Sigmoid colon (tissue), 7 donors: ENCODE measurements at places on chromosomes 1 and 21. TPM values are rescaled to one million over a fixed set of nuclear protein-coding genes. Genes with fewer than 3 reads are reported as not detected.

- H3K4me1 ChIP-seq: peaks cover 15% of the 10 kb centered on the region
- H3K27me3 ChIP-seq: no peaks in the 10 kb centered on the region
- DNase-seq: peak; percentile 73
Observed at GRCh38 chr1:182279724-182280503, 111.7 kb downstream of the GLUL start.

DNA sequence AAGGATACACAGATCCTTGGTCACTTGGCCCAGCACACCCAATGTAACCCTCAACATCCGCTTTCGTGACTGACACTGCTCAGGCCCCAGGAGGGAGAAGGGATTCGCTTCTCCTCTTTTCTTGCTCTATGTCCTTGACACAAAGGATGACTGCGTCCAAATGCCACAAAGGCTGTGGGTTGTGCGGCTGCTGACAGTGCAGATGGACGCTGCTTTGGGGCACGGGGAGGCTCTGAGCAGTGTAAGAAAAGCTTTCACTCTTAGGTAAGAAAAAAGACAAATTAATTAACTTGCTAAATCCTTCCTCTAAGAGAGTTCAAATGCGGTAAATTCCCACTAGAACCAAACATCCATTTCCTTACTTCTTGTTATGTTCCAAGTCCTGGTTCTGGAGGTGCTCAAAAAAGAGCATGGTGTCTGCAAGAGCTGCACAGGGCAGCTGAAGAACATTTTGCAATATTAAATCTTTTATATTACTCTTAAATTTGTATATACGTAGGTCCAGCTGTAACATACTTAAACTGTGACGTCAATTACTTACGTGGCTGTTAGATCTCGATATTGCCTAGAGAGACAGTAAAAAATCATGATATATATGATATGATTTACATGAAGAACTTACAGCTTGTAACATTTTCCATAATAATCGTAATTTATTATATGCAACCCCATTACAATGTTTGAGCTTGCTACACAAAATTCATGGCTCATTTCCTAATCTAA is 19.4 kb upstream of the EPHB2 start:
- H3K27me3 ChIP-seq: peaks cover 14% of the 10 kb centered on the region
- no peak for DNase-seq
- H3K4me1 ChIP-seq: no peaks in the 10 kb centered on the region
- no peak overlapping the region for H3K27ac ChIP-seq
- H3K4me3 ChIP-seq: no peak overlapping the region
- H3K36me3 ChIP-seq: no peaks in the 10 kb centered on the region

ETV3L gene
- total RNA-seq: not detected

KLHL12 gene
- 13.6 TPM for total RNA-seq

DNA sequence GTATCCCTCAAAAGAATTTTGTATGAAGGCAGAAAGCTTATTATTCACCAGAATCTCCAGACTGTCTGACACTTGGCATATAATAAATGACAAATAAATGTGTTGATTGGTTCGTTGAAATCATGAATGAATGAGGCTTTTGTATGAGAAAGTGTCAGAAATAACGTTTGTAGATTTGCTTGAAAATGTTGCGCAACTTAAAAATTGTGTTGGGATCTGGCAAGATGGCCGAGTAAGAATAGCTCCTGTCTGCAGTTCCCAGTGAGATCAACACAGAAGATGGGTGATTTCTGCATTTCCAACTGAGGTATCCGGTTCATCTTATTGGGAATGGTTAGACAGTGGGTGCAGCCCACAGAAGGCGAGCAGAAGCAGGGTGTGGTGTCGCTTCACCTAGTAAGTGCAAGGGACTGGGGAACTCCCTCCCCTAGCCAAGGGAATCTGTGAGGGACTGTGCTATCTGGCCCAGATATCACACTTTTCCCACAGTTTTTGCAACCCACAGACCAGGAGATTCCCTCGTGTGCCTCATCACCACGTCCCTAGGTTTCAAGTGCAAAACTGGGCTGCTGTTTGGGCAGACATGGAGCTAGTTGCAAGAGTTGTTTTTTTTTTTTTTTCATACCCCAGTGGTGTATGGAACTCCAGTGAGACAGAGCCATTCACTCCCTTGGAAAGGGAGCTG is 759.0 kb downstream of the LTN1 start:
- no peaks in the 10 kb centered on the region for H3K36me3 ChIP-seq
- no peak overlapping the region for H3K4me3 ChIP-seq
- H3K4me1 ChIP-seq: peaks cover 2% of the 10 kb centered on the region
- DNase-seq: no peak
- H3K27ac ChIP-seq: no peak overlapping the region

DNA sequence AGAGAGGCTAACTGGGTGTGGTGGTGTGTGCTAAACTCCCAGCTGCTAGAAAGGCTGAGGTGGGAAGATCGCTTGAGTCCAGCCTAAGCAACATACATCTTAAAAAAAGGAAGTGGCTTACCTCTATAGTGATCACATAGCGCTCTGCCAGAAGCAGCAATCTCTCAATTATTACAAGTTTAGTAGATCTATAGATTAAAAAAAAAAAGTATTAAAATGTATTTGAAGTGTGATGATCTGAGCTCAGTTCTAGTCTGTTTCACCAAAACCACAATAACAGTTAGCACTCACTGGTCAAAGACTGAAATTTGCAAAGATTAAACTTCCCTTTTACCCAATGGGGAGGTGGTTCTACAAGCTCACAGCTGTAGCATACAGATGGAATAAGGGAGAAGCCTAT is 76.3 kb downstream of the USP24 start:
- peaks cover 11% of the 10 kb centered on the region for H3K4me1 ChIP-seq
- no peak for DNase-seq
- no peak overlapping the region for H3K4me3 ChIP-seq
- H3K36me3 ChIP-seq: peaks cover 94% of the 10 kb centered on the region
- H3K27me3 ChIP-seq: no peaks in the 10 kb centered on the region

DNA sequence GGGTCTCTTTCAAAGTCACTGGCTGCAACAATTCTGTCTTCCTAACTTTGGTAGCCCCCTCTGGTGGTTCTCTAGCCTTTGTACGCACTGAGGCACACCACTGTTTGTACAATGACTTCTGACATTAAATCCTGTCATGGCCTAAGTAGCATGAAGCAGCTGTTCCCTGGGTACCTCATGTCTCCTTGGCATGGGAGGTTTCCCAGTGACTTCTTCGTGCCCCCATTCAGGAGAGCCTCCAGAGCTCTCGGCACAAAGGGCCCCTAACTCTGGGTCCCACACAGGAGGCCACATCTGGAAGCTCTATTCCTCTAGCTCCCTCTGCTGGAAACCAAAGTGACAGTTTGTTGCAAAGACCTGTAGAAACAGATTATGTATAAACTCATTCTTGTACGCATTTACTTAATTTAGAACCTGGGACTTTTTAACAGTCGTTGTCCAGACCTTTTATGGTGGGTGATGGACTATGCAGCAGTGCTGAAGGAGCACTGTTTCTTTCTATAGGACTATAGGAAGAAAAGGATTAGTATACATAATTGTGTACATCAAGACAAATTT is 13.4 kb downstream of the SWT1 start:
- no peak overlapping the region for H3K4me3 ChIP-seq
- no peaks in the 10 kb centered on the region for H3K27me3 ChIP-seq
- DNase-seq: no peak
- no peak overlapping the region for H3K27ac ChIP-seq

GCSAML gene
- not detected for total RNA-seq
